ENCODE measurements at places on chromosomes 11 and 22.

GRCh38 chr11:114290503-114291235 lies 5.5 kb upstream of the NNMT start:
- DNase-seq, result no peak

DNA sequence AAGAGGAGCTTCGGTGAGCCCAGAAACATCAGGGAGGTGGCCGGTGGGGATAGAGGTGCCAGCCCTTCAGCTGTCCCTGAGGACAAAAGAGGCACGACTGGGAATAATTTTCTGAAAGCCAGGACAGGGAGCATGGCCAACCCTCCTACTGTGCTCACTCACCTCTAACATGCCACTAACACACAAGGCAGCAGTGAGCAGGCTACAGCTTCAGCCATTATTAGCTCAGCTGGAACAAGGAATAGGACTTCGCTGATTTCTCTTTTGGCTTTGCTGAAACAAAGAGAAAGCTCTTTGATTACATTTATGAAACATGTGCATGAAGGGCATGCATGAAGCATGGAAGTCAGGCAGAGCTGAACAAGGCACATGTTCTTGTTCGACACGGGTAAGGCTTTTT lies 12.1 kb upstream of the OR10A5 start:
- DNase-seq, result no peak

- DNase-seq, result no peak
Observed at GRCh38 chr22:30370641-30371230, 13.9 kb downstream of the CCDC157 start.

DNA sequence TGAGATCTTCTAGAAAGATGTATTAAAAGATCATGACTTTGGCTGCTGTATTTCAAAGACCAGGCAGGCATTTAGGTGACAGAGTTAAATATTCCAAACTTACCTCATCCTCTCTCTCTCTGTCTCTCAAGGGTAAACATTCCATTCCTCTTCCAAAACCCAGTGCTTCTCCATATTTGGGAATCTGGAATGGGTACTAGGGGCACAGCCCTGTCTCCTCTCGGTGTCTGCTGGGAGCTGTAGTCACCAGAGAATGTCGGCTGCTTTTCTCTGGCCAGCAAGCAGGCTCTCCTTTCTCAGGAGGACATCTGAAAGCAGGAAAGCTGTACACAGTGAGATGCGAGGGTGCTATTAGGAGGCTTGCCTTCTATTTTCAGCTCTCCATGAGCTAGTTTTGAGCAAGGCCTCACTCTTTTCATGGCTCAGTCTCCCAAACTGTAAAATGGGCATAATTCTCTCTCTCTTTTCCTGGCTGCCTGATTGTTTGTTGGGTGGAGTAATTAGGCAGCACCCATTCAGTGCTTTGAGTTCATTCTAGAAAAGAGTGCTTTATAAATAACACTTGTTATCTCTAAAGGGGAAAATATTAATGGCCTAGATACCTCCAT lies 9.3 kb upstream of the PEX26 start:
- no peak for DNase-seq

- DNase-seq, result no peak
Observed at GRCh38 chr11:126190792-126191191, 20.7 kb downstream of the RPUSD4 start.

GRCh38 chr11:11415901-11416300 lies 62.9 kb upstream of the CSNK2A3 start:
- DNase-seq, result no peak

DNA sequence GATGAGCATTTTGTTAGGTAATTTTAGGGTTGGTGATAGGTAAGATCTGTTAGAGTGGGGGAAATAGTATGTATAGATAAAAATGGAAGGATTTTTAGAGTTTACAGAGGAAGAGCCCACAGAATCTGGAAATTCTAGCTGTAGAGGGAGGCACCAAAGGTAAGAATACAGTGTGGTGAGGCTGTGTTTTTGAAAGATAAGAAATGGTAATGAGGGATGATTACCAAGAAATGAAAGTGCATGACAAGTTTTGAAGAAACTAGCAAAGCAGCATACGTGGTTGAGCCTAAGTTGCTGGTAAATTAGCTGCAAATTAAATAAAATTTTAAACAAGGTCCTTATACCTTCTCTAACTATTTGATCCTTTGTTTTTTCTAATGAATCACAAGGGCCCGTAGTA lies 14.6 kb upstream of the RASSF10 start:
- DNase-seq, result no peak

- peak; percentile 33 for DNase-seq
Observed at GRCh38 chr11:117887431-117888138, 11.1 kb upstream of the FXYD6 start.

- no peak for DNase-seq
Observed at GRCh38 chr11:33670250-33671011, 30.2 kb downstream of the C11orf91 start.

GRCh38 chr11:124954590-124954955 lies 571 bp downstream of the CCDC15 start:
- no peak for DNase-seq

DNA sequence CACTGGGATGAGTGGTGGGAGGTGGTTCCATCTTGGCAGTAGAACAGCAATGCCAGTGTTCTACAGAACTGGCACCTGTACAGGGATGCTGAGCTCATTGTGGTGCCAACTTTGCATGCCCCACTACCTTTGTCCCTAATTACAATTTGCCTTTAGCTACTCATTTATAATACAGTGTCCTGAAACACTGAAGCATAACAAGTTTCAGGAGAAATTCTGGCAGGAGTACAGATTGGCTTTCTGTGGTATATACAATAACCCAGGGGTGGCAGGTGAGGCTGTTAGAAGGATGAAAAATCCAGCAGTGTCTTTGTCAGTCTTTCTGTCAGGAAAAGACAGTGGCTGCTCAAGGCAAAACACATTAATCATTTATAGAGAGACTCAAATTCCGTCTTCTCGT lies 240.3 kb downstream of the FAM76B start:
- DNase-seq, result no peak

GRCh38 chr22:47593291-47593690 lies 830.8 kb downstream of the TBC1D22A start:
- no peak for DNase-seq

GRCh38 chr11:6437993-6438392 lies 2.8 kb downstream of the HPX start:
- DNase-seq, result no peak

- DNase-seq, result peak; percentile 56
Observed at GRCh38 chr11:128919216-128919615, 23.5 kb downstream of the TP53AIP1 start.

DNA sequence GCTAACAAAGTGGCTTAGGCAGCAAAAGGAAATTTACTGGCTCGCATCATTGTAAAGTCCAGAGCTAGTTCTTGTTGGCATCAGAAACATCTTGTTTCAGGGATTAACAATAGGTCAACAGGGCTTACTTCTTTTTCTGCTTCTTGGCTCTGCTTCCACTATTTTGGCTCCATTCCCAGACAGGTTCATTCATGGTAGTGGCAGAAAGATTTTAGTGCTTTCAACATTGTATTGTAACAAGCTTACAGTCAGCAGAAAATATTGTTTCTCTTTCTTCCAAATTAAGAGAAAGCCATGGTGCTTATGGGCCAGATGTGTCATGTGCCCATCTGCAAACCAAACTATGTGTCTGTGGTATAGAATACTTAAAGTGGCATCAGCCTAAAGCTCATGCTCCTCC lies 315.6 kb downstream of the RAB38 start:
- DNase-seq, result no peak

DNA sequence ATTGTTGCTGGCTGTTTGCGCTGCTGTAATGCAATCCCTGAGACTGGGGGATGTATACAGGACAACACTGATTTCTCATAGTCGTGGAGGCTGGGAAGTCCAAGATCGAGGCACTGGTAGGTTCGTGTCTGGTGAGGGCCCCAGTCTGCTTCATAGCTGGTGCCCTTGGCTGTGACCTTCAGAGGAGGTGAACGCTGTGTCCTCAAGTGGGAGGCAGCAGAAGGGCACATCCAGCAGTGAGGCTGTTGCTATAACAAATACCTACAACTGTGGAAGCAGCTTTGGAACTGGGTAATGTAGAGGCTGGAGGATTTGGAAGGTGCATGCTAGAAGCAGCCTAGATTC lies 21.3 kb downstream of the KRTAP5-5 start:
- no peak for DNase-seq

DNA sequence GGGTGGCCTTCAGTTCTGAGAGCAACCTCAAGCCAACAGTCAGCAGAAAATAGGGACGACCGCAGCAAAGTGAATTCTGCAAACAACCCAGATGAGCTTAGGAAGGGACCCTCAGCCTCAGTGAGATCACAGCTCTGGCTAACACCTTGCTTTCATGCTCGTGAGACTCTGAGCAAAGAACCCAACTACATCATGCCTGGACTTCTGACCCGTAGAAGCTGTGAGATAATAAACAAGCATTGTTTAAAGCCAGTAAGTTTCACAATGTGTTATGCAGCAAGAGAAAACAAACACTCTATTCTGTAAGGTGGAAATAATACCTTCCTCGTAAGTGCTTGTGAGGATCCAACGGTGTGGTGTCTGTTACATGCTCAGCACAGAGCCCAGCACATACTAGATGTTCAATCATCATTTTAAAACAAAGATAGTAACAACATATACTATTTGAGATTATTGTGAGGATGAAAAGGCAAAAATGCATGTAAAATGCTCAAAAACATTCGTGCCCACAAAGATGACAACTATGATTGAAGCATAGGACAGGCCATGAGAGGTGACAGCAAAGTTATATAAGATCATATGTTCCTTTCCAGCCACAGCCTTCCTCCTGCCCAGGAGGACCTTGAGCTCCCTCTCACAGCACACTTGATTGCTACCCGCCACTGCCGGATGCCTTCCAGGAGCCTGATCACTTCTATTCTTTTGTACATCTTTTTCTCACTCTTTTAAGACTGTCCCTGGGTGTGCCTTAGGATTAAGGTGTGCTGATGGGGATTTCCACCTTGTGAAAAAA lies 433.3 kb downstream of the BUD13 start:
- no peak for DNase-seq
